Effector memory CD8-positive, alpha-beta T cell (primary cell): ENCODE measurements at places on chromosomes 6 and 20.

- DNase-seq, result no peak
These were observed 122.8 kb upstream of the BCLAF1 start for GRCh38 chr6:136412410-136412809.

GRCh38 chr20:25011261-25011660 is 18.7 kb upstream of the APMAP start:
- DNase-seq, result no peak

DNA sequence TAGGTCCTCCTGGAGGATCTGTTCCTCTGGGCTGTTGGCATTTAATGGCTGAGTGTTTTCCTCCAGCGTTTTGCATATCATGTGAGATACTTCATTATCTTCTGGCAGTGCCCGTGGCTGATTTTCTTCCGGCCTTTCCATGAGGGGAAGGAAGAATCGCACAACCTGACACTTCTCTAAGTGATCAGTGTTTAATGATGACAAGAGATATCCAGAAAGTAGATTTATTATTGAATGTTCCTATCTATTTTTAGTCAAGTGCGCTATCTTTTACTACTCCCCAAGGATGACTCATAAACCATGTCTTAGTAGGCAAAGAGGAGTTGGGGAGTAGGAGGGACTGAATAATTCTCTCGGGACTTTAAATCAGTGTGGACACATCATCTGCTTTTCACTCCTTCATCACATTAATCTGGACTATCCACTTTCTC is 149.7 kb downstream of the PLCB4 start:
- no peak for DNase-seq

DNA sequence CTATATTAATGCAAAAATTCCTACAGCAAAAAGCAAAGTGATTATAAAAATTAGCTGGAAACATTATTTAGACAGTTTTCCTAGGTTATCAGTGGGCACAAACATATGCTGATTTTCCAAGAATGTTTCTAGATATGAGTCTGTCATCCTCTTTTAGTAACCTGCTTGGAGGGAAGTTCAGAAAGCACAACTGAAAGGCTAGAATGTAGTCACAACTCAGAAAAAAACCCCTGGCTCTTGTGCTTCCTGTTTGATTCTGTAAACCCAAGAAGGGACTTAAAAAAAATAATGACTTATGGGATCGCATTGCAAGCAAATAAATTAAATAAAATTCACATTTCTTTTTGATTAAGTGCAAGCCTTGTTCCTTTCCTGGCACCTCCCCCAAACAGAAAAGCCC is 708.4 kb upstream of the EPHA7 start:
- no peak for DNase-seq

DNA sequence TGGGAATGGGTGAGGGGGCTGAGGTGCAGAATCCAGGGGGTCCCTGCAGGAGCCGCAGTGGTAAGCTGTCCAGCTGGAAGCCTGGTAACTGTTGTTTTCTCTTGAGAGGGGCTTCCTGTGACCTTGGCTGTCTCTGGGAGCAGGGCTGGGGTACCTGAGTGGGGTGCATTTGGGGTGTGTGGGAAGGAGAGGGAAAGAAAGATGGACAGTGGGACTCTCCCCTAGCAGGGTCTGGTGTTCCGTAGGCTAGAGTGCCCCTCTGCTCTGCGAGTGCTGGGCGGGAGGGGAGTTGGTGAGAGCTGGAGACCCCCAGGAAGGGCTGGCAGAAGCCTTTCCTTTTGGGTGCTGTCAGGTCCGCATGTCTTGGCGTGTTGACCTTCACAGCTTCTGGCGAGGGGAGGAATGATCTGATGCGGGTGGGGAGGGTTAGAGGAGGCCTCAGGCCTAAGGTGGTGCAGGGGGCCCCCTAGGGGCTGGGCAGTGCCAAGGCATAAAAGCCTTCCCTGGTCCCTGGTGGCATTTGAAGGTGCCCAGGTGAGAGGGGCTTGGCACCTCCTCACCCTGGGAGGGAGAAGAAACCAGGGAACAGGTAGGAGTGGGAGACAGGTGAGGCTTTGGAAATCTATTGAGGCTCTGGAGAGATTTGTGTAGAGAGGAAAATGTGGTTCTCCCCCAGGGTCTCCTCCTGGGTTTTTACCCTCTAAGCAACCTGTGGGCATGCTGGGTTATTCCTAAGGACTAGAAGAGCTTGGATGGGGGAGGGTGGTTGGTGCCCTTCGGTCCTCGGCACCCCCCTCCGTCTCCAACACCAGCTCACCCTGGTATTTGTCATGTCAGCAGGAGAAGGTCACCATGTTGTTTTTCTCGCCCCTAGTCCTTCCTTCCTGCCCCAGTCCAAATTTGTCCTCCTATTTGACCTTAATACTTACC is 3.3 kb downstream of the VEGFA start:
- peak; percentile 31 for DNase-seq

GRCh38 chr6:123806561-123806960 is 2.9 kb downstream of the NKAIN2 start:
- no peak for DNase-seq

- no peak for DNase-seq
These were observed 85.4 kb downstream of the CBFA2T2 start for GRCh38 chr20:33575282-33575681.

GRCh38 chr6:87661016-87661415 is 41.0 kb downstream of the AKIRIN2 start:
- no peak for DNase-seq

GRCh38 chr20:46951840-46952497 is 57.3 kb downstream of the EYA2 start:
- no peak for DNase-seq

GRCh38 chr6:51299621-51300380 is 481.1 kb downstream of the TFAP2B start:
- DNase-seq, result no peak

DNA sequence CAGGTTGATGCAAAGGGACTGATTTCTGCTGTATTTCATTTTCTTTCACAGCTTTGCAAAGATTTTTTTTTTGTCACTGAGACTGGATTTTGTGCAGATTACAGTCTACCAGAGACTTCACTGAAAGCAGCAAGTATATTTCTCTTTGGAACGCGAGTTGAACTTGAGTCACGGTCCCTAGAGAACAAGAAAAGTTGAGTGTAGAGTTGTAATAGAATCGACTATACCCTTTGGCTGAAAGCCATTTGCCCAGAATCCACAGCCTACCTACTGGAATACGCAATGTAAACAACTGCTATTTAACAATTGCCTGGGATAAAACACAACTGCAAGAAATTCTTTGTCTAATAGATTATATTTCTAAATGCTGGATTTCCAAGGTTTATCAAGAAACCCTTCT is 520.6 kb downstream of the HDGFL1 start:
- DNase-seq, result no peak
